ENCODE measurements at places on chromosomes 7 and 10.
A peak's percentile ranks its signal among the peaks of the same experiment; 100 is the strongest.

- DNase-seq: no peak
Measured at GRCh38 chr7:157210682-157211081, 72.0 kb downstream of the UBE3C start.

GRCh38 chr10:61063034-61063433 lies 119.0 kb upstream of the RHOBTB1 start:
- DNase-seq: no peak

- DNase-seq: peak; percentile 31
Measured at GRCh38 chr7:135169141-135169963, 1.2 kb downstream of the CYREN start.

- no peak for DNase-seq
Measured at GRCh38 chr10:104479906-104480593, 126.4 kb downstream of the CFAP58 start.

DNA sequence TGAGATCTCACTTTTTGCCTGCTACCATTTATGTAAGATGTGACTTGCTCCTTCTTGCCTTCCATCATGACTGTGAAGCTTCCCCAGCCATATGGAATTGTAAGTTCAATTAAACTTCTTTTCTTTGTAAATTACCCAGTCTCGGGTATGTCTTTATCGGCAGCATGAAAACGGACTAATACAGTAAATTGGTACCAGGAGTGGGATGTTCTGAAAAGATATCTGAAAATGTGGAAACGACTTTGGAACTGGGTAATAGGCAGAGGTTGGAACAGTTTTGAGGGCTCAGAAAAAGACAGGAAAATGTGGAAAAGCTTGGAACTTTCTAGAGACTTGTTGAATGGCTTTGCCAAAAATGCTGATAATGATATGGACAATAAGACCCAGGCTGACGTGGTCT lies 10.6 kb upstream of the GARIN1A start:
- DNase-seq: no peak
